ENCODE measurements at places on chromosomes 13 and 19.

DNA sequence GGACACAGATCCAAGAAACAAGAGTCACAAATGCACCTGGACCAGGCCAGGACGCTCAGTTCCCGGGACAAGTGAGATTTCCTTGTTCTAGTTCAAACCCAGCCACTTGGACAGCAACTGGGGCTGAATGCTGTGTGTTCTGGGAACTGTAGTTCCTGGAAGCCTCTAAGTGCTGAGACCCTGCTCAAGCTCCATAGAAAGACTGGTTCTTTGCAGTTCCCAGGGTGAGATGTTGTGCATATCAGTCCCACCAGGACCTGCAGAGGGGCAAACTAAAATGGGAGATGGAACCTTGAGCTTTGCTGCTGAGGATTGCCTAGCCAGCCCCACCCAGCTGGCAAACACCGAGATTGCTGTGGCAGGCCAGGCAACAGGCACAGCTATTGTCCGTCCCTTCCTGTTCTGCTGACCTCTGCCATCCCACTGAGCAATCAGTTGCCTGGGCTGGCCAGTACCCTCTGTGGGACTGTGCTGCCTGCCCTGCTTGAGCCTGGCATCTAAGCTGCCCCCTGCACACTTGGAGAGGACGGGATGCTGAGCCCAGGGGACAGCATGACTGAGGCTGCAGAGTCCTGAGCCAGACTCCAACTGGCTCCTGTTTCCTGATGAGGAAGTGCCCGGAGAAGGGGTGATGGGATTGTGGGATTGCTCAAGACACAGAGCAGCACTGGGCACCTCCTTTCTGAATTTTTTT is 1.4 kb upstream of the GIPC1 start:
- no peak for DNase-seq

GRCh38 chr19:15234431-15235130 is 2.3 kb upstream of the EPHX3 start:
- DNase-seq, result no peak

DNA sequence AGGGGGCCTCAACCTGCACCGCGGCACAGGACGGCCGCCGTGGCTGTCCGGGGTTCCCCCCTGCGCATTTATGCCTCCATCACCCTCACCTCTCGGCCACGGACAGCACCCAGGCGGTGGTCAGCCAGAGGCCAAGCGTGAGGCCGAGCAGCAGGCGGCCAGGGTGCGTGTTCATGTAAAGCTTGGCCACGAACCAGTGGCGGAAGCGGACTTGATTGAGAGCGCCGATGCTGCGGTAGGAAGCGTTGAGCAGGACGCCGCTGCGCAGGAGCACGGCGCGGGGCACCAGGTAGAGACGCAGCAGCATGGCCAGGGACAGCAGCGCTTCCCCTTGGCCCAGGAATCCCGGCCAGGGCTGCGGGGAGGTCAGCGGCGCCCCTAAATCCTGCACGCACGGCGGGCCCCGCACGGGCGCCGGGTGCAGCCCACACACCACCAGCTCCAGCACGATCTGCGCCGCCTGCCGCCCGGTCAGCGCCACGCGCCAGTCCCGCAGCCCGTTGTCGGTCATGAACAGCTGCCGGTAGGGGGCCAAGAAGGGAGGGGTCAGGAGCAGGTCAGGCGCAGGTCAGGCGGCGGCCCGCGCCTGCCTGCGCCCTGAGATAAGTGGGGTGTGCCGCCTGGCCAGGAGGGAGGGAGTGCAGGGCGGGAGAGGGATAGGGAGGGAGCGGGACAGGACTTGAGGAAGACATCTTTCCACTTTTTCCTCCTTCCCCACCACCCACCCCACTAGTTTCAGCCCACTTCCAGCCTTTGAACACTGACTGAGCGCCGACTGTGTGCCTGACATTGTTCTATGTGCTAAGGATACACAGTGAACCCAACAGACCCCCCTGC is 6.5 kb downstream of the KCNN4 start:
- DNase-seq, result no peak

GRCh38 chr19:37506387-37507166 is at the start of gene ZNF793:
Gene ZNF793, plus strand, starts transcription at chr19:37506939. Its CDS starts 16,501 bp downstream, at chr19:37523440.
- peak; percentile 66 for DNase-seq

DNA sequence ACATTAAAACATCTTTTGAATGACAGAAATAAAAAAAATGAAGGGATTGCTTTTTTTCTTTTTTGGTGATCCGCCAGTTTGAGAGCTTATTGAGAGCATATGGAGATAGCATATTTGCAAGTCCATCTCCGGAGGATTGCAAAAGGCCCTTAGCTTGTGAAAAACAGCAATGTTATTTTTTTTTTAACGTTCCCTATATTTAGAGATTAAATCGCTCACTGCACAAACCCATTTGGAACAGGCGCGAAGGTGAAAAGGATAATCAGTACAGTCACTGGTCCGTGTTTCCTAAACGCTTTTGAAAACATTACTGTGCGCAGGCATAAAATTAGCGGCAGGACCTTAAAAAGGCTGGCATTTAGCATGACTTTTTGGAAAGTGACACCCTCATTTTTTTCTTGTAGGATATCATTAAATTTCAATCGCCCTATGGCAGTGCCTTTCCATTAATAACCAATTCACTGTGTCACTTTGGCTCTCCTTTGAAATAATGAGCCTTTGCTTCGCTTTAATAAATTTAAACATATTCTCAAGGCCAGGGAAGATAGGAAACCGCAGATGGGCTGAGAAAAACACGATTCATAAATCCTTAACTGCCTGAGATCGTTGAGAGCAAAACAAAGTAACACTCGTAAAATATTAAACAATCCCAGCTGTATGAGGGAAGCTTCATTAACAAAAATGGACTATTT is 342.2 kb downstream of the DACH1 start:
- no peak for DNase-seq

DNA sequence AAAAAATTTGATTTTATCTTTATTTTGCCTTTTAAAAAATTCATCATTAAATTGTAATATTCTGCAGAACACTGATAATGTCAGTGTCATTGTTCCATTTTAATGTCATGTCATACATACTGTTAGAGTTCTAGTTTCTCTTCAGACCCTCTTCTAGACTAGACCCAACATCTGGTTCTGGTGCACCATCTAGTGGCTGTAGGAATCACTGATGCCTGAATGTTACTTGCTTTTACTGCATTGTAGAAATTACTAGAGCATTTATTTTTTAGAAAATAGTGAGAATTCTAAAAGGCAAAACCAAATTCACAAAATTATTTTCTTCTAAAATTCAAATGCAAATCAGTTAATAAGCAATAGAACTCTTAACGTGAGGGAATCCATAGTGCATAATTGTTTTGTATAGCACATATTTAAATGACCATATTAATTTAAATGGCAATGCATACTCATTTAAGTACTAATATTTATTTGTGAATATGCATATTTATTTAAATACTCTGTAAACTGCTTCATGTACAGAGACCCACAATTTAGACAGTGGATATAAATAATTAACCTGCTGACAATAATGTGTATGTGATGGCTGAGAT is 425.7 kb downstream of the KLF12 start:
- DNase-seq, result no peak

DNA sequence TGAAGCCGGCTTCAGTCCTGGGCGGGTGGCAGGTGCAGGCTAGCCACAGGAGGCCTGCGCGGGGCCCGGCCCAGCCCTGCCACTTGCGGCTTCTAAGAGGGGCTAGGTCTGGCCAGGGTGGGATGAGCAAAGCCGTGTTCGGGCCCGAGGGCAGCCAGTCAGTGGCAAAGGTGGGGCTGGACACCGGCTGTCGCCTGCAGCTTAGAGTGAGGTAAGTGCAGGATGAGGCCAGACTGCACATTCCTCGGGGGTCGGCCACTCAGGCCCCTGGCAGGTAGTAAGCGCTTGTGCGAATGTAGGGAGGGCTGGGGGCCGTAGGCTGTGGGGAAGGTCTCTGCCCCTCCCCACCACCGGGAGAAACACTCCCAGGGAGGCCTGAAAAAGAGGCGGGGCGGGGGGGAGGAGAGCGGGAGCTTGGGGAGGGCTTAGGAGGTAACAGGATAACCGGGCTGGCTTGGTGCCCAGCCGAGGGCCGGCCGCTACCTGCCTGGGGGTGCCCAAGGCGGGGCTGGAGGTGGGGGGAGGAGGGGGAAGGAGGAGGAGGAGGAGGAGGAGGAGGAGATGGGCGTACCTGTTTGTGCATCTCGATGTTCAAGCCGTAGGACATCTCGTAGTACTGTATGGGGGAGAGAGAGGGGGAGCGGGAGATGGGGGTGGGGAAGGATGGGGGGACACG is 6.4 kb downstream of the TLE5 start:
- no peak for DNase-seq

GRCh38 chr13:64553411-64554129 is 2676.6 kb downstream of the PCDH9 start:
- no peak for DNase-seq

- DNase-seq, result no peak
Observed at GRCh38 chr19:11092181-11092538, 2.9 kb downstream of the LDLR start.

DNA sequence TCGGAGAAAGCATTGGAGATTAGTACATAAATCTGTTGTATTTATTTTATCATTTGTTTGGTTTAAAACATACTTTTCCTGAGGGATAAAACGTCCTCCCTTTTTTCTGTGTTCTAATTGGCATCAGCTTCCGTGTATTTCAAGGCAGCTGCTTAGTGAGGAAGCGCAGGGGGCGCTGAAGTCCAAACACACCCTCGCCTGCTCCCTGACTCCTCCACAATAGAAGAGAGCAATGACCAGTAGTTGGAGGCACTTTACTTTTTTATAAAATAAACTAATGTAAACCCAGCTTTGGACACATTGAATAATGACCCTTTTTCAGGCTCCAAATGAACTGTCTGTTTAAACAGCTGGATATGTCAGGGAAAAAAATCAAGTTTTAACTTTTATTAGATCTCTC is 79.9 kb downstream of the RNASEH2B start:
- no peak for DNase-seq

DNA sequence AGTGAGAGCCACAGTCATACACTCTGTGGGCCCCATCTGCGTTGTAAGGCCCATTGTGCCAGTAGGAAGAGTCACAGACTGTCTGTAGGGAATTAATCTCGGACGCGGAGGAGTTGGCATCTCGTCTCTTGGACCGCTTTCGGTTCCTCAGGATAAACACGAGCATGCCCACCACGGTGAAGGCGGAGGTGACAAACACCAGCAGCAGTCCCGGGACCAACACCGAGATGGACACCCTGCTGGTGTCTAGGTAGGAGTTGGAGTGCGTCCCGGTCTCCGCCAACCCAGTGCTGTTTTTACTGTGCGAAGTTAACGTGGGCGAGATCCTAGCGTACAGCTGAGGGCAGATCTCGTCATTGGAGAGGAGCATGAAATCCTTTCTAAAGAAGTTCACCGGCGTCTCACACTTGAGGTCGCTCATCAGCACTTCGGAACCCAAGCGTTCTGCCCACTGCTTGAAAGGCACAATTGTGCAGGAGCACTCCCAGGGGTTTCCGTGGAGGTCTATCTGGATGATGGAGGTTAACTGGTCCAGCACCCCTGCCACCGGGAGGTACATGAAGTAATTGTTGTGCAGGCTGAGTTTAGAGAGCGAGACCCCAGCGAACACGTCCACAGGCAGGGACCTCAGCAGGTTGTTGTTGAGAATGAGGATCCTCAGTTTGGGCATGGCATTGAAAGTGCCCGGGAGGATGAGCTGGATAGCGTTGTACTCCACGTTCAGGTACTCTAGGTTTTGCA is 2.7 kb downstream of the SLITRK1 start:
- no peak for DNase-seq

DNA sequence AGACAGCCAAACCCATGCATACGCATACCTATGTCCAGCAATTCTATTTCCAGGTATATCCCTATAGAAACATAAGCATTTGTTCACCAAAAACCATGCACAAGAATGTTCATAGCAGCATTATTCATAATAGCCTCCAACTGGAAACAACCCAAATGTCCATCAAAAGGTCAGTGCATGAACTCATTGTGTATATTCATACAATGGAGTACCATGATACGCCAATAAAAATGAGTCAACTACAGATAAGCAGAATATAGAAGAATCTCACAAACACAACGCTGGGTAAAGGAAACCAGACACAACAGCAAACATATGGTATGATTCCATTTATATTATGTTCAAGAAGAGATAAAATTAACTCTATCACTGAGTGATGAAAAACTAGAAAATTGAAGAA is 23.8 kb downstream of the DEDD2 start:
- DNase-seq, result no peak

DNA sequence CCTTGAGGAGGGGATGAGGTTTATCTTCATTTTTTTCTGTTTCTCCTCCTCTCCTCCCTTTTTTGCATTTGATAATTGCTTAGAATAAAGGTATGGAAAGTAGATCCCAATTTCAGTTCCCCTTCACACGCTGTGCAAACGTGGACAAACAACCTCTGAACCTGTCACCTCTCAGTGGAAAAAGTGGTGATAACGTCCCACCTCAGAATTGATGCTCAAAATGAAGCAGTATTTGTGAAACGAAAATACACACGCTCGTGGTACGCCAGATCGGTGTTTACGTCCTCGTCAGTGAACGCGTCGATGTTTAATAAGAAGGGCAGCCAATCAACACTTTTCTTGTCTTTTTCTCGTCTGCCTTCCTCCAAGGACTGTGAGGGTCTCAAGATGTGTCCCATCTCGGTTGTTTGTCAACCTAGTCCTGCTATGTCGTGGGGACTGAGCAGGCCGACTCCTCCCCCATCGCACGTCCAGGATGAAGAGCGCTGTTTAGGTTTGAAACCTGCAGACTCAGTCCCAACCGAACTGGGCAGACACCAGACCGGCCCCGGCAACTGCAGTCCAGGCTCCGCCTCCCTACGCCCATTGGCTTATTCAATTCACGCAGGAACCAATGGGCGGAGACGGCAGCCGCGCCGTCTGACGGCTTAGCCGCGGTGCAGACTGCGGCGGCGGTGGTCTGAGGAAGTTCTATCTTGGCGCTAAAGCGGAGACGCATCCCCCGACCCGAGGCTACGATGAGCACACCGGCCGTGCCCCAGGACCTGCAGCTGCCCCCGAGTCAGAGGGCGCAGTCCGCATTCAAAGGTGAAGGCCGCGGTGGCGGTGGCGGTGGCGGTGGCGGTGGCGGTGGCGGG is at the start of gene CKAP2:
Gene CKAP2, plus strand, starts transcription at position 659 of the 857 bp plus-strand sequence. Its CDS starts 79 bp downstream, at position 738.
- peak; percentile 89 for DNase-seq

GRCh38 chr19:28899703-28900102 is 313.2 kb downstream of the UQCRFS1 start:
- no peak for DNase-seq

DNA sequence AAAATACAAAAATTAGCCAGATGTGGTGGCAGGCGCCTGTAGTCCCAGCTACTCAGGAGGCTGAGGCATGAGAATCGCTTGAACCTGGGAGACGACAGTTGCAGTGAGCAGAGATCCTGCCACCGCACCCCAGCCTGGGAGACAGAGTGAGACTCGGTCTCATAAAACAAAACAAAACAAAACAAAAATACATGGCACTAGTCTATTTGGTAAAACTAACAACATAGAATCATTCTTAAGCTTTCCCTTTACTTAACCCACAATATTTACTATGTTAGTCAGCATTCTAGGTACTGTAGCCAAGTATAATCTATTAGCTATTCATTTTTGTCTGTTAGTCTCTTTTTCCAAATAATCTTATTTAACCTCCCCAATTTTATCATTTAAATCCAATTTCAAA is 1482.8 kb downstream of the SLITRK5 start:
- no peak for DNase-seq

- DNase-seq, result no peak
Observed at GRCh38 chr13:80305737-80306136, 35.2 kb downstream of the SPRY2 start.

- no peak for DNase-seq
Observed at GRCh38 chr13:94352057-94352456, 127.4 kb downstream of the DCT start.

All from activated T-cell treated with anti-CD3 and anti-CD28 coated beads for 48 hours (primary cell).